SJCRH30 (cell line): ENCODE measurements at places on chromosomes 2 and 18. TPM values are rescaled to one million over a fixed set of nuclear protein-coding genes. Genes with fewer than 3 reads are reported as not detected.

Gene ZNF2
- total RNA-seq = 8.8 and 9.9 TPM in 2 replicates

Gene PPP4R3B
- 83.5 and 88.9 TPM in 2 replicates for total RNA-seq

Gene LYPD6
- total RNA-seq = 10.4 and 11.5 TPM in 2 replicates

GRCh38 chr2:53516650-53517049 lies 251.0 kb upstream of the CHAC2 start:
- peaks cover 5% of the 10 kb centered on the region; the same call in 1 of the 2 replicates for H3K27me3 ChIP-seq
- no peak overlapping the region for H3K27ac ChIP-seq
- H3K4me3 ChIP-seq = no peak overlapping the region
- no peaks in the 10 kb centered on the region for H3K4me1 ChIP-seq

- H3K27me3 ChIP-seq = no peaks in the 10 kb centered on the region
- no peaks in the 10 kb centered on the region for H3K4me1 ChIP-seq
- H3K4me3 ChIP-seq = no peak overlapping the region
Measured at GRCh38 chr18:59871711-59872362, 28.0 kb upstream of the PMAIP1 start.

GRCh38 chr2:149568138-149568537 lies 19.4 kb downstream of the MMADHC start:
- no peak overlapping the region for H3K4me3 ChIP-seq
- H3K36me3 ChIP-seq = peaks cover 50% of the 10 kb centered on the region
- no peak overlapping the region for H3K27ac ChIP-seq
- no peaks in the 10 kb centered on the region for H3K27me3 ChIP-seq

DNA sequence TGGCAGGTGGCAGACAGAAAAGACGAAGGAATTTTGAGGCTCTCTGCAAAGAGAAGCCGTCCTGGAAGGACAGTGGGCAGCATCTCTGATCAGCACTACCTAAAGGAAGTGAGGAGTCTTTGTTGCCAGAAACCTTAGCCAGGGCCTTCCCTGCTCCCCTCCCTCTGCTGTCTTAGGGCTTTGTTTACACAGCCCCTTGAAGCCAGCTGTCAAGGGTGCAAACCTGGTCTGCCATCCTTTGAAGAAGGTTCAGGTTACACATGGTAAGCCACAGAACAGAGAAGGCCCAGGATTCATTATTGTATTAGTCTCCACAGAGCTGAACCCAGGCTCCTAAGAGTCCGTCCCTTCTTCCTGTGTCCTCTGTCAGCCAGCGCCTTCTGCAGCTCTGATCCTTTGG lies 356.7 kb downstream of the TGIF1 start:
- H3K4me1 ChIP-seq = no peaks in the 10 kb centered on the region
- H3K4me3 ChIP-seq = no peak overlapping the region
- no peaks in the 10 kb centered on the region for H3K27me3 ChIP-seq

- H3K27me3 ChIP-seq = no peaks in the 10 kb centered on the region
- no peak overlapping the region for H3K27ac ChIP-seq
- no peak overlapping the region for H3K4me3 ChIP-seq
- DNase-seq = no peak
- no peaks in the 10 kb centered on the region for H3K4me1 ChIP-seq
Measured at GRCh38 chr2:7119132-7119835, 202.1 kb downstream of the RNF144A start.

GRCh38 chr2:229173825-229174359 lies 97.2 kb downstream of the PID1 start:
- H3K4me3 ChIP-seq = no peak overlapping the region
- H3K4me1 ChIP-seq = no peaks in the 10 kb centered on the region
- H3K27ac ChIP-seq = no peak overlapping the region
- H3K27me3 ChIP-seq = no peaks in the 10 kb centered on the region

- no peaks in the 10 kb centered on the region for H3K36me3 ChIP-seq
- DNase-seq = peak; percentile 86
Measured at GRCh38 chr2:73823916-73824523, 4.7 kb upstream of the STAMBP start.
